ENCODE measurements at places on chromosomes 6 and 20.
A peak's percentile ranks its signal among the peaks of the same experiment; 100 is the strongest.

DNA sequence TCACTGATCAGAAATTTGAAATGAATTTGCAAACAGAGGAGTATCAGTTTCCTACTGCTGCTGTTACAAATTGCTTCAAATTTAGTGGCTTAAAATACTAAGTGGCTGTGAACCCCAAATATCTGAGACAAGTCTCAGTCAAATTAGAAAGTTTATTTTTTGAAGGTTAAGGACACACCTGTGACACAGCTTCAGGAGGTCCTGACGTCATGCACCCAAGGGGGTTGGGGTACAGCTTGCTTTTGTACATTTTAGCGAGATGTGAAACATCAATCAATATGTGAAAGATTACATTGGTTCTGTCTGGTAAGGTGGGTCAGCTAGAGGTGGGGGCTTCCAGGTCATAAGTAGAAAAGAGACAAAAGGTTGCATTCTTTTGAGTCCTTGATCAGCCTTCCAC is 21.4 kb upstream of the ZFP64 start:
- DNase-seq = no peak

- DNase-seq = peak; percentile 77
These were observed 210.8 kb downstream of the CDKAL1 start for GRCh38 chr6:20744911-20745557.

GRCh38 chr6:151205721-151206600 is 33.8 kb upstream of the AKAP12 start:
- no peak for DNase-seq

DNA sequence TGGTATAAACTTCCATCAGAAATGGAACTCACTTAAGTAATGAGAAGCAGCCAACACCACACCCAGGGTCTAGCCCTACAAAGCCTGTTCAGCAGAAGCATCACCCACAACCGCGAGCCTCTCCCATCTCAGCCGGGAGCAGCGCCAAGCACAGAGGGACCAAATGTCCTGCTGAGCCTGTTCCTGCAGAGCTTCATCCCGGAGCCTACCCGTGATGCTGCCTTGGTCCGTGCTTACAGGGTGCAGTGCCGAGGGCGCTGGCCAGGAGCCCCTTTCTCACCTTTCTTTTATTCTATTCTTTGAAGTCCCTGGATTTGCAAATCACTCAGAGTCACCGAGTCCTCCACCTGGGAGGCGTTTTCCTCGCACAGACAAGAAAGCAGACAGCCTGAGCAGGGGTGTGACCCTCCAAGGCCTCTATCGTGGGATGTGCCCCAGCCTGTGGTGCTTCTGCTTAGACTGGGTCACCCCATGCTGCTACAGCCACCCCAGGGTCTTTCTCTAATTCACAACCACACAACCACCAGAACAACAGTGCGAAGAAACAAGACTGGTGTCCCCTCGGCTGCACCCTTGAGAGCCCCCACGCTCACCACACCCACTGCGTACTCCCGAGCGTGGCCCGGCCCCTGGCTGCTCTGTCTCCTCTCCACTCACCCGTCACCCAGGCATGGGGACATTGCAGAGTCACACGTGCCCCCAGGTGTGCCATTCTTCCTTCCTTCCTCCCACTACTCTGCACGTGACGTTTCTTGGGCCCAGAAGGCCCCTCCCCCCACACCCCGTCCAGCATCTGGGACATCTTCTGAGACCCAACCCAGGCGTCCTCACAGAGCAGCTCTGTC is 92.2 kb upstream of the MPC1 start:
- DNase-seq = no peak

DNA sequence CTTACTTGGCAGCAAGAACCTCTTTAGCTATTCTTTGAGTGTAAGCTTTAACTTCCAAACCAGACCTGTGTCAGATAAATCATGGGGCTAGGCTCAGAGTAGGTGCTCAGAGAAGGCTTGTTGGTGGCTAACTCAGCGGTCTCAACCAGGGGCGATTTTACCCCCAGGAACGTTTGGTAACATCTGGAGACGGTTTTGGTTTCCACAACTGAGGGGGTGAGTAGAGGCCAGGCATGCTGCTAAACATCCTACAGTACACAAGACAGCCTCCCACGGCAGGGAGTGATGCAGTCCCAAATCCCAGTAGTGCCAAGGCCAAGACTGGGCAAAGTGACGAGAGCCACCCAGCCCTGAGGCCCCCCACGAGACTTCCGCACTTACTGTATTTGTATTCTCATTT is 59.2 kb downstream of the RAB44 start:
- no peak for DNase-seq

GRCh38 chr6:87308970-87309369 is 13.4 kb upstream of the SMIM8 start:
- DNase-seq = no peak

GRCh38 chr6:34249469-34250261 is 859 bp upstream of the SMIM29 start:
- DNase-seq = peak; percentile 76

- DNase-seq = no peak
These were observed 48.7 kb downstream of the FOXC1 start for GRCh38 chr6:1658212-1659005.

GRCh38 chr20:13286607-13287006 is 65.5 kb downstream of the ISM1 start:
- DNase-seq = no peak

DNA sequence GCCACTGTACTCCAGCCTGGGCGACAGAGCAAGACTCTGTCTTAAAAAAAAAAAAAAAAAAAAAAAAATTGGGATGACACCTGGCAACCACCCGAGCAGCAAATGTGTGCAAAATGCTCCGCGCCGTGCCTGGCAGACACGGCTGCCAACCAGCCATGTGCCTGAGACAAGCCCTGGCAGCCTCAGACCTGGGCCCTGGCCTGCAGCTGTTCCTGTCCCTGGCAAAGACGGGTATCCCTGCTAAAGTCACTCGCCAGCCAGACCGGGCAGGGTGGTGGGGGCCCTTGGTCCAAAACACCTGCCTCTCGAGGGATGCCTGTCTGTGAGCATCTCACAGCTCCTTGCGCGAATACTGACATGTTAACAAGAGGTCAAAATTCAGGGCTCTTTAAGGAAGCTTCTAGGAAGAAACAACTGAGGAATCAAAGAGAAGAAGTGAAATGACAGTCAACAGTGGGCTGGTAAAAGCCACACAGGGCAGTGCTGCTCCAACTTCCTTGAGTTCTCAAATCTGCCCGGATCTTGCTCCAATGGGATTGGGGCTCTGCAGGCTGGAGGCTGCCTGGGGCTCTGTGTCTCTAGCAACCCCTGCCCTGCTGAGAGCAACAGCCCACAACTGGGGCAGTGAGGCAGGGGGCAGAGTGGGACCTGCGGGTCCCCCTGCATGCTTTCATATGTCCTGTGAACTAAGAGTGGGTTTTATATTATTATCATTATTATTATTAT is 53.4 kb downstream of the SYTL3 start:
- no peak for DNase-seq

DNA sequence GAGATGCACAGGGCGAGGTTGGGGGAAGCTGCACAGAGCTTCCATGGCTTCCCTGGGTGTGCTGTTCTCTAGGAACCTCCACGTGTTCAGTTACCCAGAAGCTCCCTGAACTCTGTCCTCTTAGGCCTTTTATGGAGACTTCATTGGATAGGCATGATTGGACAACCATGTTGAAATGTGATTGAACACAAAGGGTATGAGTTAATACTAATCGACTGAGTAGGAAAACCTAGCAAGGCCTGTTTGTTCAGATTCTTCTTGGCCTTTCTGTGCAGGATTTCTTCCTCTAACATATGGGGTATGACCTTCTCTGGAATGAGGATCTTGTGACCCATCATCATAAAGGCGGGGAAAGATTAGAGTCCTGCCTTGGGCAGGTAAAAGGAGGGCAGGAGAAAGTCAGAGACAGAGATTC is 70.7 kb upstream of the SMIM29 start:
- DNase-seq = no peak

DNA sequence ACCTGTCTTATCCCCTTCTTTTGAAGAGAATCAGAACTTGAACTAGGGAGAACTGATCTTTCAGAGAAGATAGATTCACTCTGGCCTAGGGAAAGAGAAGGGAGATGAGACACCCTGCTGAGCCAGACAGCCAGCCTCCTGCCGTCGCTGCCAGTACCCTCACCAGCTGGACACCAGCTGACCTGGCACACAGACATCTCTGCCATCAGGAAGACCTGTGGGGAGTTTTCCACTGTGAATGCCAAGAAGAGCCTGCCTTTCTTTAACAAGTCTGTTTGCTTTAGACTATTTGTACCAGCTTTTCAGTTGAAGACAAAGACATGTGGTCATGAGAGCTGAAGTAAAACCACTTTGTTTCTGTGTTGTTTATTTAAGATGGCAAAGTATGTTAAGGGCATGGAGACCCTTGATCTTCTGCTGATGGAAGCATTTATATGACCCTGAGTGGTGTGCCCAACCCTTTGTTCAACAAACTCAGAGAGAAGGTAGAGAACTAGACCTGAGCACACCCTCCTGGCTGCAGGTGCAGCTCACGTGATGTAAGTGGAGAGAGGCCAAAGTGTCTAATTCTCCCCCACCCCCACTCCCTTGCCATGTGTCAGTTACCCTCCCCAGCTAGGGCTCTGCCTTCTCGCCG is 82.3 kb upstream of the SLC24A3 start:
- peak; percentile 99 for DNase-seq

DNA sequence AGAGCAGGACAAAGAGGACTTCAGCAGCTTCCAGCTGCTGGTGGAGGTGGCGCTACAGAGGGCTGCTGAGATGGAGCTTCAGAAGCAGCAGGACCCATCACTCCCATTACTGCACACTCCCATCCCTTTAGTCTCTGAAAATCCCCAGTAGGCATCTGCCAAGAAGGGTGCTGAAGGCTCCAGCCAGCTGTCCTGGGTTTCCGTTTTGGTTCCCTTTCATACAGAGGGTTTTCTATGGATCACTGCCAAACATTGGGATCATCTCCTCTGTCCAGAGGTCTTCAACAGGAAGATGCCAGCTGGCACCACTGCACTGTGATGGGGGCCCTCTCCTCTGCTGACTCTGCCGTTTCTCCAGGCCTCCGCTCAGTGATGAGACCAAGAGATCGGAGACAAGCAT is 14.3 kb upstream of the RAB5IF start:
- DNase-seq = no peak

DNA sequence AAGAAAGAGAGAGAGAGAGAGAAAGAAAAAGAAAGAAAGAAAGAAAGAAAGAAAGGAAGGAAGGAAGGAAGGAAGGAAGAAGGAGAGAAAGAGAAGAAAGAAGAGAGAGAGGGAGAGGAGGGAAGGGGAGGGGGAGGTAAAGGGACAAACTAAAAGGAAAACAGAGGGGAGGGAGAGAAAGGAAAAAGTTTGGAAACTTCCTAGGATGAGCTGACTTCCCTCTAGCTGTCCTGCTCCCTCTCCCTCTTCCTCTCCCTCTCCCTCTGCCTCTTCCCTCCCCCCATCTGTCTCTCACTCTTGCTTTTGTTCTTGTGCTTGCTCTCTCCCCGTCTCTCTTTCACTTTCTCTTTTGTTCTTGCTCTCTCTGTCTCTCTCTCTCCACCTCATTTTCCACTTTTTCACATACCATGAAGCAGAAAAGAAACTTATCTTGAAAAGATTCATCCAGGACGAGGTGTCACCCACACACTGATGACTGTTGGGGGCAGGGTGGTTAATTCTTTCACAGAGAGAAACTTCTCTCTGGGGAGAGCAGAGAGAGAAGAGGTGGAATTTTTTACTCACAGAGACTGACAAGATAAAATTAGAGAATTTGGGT is 56.4 kb upstream of the DUSP22 start:
- DNase-seq = no peak

All from NCI-H510A treated with DMSO at 0.1 percent for 48 hours (cell line).